Epithelial cell of esophagus (primary cell): ENCODE measurements at places on chromosomes 1 and 21.

- DNase-seq, result no peak
Observed at GRCh38 chr1:183632964-183633363, 2.6 kb downstream of the ARPC5 start.

DNA sequence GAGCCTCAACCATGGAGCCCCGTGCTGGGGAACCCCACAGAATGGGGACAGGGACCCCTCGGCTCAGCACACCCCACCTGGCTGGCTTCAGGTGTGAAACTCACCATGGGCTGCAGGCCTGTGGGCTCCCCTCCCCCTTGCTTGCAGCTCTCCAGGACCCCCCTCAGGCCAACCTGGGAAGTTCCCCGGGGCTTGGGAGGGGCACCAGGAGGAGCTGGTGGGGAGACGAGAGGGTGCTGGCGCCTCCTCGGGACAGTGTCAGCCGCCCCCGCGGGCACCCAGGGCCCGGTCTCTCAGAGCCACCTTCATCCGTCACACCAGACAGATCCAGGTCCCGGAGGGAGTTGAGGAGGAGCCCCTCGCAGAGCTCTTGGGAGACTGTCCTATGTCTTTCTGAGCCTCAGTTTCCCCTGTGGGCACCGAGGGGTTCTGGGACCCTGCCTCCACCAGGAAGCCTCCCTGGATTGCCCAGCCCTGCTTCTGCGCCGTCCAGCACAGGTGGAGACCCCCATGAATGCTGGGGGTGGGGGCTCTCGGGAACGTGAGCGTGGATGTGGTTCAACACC is 657 bp upstream of the TNFRSF18 start:
- DNase-seq, result no peak

DNA sequence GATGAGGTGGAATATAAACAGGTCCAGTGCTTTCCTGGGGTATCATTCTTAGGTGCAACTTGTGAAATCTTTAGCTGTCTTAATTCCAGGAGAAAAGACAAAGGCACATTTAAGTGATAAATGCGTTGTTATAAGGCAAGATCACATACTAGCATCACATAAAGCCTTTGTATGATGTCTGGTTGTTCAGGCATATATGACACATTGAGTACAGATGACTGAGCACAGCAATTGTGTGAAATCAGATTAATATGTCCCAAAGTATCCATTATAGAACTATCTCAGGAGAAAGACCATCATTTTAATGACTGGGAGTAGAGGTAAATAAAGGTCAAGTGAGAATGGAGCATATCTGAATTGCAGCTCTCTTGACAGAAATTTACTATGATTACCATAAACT is 205.1 kb downstream of the PTGER3 start:
- no peak for DNase-seq

DNA sequence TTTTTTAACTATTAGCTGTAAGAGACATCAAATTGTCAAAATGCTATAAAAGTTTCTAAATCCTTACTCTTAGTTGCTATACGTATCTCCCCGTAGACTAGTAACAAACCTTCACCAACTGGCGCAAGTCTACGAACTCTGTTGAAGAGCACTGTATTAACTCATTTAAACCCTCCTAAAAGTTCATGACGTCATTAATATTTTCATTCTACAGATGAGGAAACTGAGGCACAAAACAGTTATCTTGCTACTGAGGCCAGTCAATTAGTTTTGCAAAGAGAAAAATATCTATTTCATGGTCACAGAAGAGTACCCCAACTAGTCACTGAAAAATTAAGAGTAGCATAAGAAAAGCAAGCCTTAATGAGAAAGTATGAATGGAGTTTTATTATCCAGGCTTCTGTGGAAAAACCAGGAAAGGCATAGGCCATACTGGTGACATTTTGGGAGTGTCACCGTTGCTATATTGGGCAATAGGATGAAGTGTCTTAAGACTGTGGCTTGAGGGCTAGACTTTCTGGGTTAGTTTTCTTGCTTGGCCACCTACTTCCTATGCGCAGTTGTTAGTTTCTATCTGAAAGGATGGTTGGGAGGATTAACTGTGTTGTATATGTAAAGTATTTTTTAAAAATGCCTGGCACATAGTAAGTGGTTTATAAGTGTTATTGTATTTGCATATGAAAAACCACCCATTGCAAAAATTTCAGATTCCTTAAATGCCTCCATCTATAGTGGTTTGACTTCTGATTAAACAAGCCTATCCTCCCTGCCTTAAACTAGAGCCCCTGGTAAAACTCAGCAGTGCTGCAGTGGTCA is 52.4 kb upstream of the SYT14 start:
- DNase-seq, result no peak

- DNase-seq, result no peak
Observed at GRCh38 chr1:159056069-159056698, 20.4 kb downstream of the AIM2 start.

- DNase-seq, result peak; percentile 5
Observed at GRCh38 chr21:21003701-21004100, 5.5 kb downstream of the NCAM2 start.

GRCh38 chr1:170518965-170519364 is 13.0 kb upstream of the GORAB start:
- peak; percentile 11 for DNase-seq
